ENCODE measurements at places on chromosomes 16 and 17.

DNA sequence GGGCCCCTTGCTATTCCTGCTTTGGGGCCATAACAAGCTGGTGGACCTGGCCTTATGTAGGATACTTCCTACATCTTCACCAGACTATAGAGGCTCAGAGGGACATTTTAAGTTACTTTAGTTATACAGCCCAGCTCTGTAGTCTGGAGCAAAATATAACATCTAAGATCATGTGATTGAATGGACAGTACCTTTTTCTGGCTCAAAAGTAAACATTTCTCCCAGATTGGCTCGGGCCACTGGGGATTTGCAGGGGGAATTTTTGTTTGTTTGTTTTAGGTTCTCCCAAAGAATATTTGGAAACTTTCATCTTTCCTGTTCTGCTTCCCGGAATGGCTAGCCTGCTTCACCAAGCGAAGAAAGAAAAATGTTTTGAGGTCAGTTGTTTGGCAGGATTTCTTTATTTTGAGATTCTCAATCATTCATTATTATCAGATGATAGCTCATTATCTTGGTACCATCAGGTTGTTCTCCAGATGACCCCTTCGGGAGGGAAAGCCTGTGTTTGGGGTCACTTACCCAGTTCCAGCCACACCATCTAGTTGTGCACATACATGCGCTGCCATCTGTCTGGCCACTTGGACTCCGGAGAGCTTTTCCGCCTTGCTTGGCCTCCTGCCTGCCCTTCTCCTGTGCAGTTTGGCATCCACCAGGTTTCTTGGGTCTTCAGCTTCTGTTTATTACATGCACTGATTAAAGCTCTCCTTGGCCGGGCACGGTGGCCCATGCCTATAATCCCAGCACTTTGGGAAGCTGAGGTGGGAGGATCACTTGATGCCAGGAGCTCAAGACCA lies 17.2 kb downstream of the IQCK start:
- DNase-seq = no peak

DNA sequence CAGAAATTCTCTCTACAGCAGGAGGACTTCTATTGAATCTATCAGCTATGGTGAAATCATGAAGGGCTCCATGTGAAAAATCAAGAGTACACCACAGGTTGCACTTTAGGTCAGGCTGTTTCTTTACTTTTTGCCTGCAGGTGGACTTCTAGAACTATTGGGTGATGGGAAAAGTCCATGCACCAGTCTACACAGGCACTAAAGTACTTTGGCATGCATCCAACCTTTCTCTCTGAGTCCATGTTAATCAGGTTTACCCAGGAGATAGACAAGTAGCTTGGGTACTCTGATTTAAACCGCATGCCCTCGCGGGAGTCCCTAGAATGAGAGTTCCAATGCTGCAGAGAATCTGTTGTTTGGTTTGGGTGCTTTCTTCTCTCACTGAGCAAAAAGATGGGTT lies 9.1 kb upstream of the ANKFN1 start:
- no peak for DNase-seq

GRCh38 chr16:81008505-81008789 lies 1.4 kb downstream of the CENPN start:
- no peak for DNase-seq

DNA sequence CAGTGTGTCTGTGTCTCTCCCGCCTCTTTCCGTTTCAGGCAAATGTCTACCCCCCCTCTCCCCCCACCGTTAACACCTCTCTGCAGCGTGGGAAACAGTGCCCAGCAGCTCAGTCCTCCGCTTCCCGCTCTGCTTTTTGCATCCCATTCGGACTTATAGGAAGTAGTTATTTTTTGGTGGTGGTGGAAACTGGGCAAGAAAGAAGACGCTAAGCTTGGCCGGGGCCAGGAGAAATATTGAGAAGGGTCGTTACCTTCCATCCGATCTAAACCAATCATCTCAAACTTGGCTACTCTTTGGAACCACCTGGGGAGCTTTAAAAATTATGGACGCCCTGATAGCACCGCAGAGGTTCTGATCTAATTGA lies 499 bp upstream of the HLF start:
- no peak for DNase-seq

DNA sequence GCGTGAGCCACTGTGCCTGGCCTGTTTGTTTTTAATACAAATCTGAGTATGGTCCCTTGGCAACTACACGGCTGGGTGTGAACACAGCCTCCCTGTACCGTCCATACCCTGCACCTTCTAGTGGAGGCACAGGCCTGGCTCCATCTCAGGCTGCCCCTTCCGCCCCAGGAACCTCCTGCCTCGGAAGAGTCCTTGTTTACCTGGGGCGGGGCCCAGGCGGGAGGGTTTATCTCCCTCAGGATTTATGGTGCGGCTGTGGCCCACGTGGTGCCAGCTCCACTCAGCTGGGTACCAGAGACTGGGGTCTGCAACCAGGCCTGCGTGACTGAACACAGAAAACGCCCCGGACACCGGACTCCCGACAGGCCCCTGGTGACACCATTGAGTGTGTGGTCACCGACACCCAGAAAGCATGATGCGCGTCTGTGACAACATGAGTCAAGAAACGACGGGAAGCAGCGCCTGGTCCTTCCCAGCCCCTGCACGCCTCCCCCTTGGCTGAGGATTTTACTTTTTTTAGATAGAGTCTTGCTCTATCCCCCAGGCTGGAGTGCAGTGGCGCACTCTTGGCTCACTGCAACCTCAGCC lies 19.0 kb downstream of the UNKL start:
- no peak for DNase-seq

Data from CD4-positive, alpha-beta T cell treated with Interleukin-2 at 100 ng/mL for 4 hours (primary cell).